ENCODE measurements at places on chromosomes 16 and 17. TPM values are rescaled to one million over a fixed set of nuclear protein-coding genes. Genes with fewer than 3 reads are reported as not detected.

DNA sequence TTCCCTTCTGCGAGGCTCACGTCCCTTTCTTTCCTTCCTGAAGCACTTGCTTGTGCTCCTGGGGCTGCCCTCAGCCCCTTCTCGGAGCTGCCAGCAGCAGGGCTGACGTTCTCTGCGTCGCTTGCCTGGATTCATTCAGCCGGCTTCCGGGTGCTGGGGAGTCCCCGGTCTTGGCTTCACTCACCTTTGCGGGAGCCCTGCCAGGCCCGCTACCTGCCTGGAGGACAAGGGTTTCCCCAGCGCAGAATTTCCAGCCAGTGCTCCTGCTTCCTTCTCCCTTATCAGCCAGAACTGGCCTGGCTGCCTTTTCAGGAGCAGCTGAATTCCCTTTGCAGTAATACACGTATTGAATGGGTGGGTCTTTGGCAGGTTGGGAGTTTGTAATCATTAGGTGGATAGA, 22.1 kb upstream of the IL17C start:
- no peak overlapping the region for H3K4me3 ChIP-seq
- H3K27me3 ChIP-seq = no peaks in the 10 kb centered on the region
- H3K36me3 ChIP-seq = peaks cover 2% of the 10 kb centered on the region
- DNase-seq = no peak
- H3K27ac ChIP-seq = no peak overlapping the region

The RCVRN gene
- total RNA-seq = 1.0 TPM

The CHD3 gene
- total RNA-seq = 73.1 TPM

The KCNH6 gene
- total RNA-seq = not detected

GRCh38 chr16:31502981-31503380, 5.2 kb downstream of the RUSF1 start:
- H3K27ac ChIP-seq = no peak overlapping the region
- no peak overlapping the region for H3K4me3 ChIP-seq
- no peaks in the 10 kb centered on the region for H3K27me3 ChIP-seq
- H3K4me1 ChIP-seq = no peaks in the 10 kb centered on the region

- no peak overlapping the region for H3K4me3 ChIP-seq
- peak; percentile 77 for DNase-seq
- no peaks in the 10 kb centered on the region for H3K4me1 ChIP-seq
- H3K27me3 ChIP-seq = no peaks in the 10 kb centered on the region
These were observed 7.3 kb upstream of the VEZF1 start for GRCh38 chr17:57995076-57995956.

DNA sequence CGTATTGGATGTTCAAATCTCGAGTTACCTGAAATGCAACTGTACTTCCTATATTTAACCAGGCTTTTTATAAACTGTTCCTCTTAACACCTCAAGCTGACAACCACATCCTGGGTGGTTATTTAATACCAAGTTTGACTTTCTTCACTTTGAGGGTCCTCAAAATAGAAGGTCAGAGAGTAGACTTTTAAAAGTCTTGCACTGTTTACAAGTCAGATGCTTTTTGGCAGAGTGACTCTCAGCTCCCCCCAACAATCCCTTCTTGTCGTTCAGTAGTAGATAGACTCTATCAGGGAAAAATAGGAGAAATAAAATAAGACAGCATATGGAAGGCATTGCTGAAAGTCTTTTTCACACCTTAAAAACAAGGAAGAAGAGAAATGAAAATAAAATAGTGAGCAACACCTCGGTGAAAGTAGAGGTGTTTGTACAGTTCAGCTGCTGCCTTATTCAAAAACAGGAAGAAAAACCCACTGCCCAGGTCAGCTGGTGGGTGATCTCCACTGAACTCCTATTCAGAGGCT, 650.4 kb downstream of the WWOX start:
- DNase-seq = no peak
- no peak overlapping the region for H3K27ac ChIP-seq
- no peaks in the 10 kb centered on the region for H3K36me3 ChIP-seq
- peaks cover 3% of the 10 kb centered on the region for H3K4me1 ChIP-seq

GRCh38 chr16:85101956-85102630, 10.2 kb downstream of the CIBAR2 start:
- no peak for DNase-seq
- H3K4me3 ChIP-seq = no peak overlapping the region
- no peaks in the 10 kb centered on the region for H3K4me1 ChIP-seq
- no peaks in the 10 kb centered on the region for H3K27me3 ChIP-seq
- no peak overlapping the region for H3K27ac ChIP-seq

The MYCBPAP gene
- 1.3 TPM for total RNA-seq

- no peak for DNase-seq
- no peaks in the 10 kb centered on the region for H3K27me3 ChIP-seq
- no peak overlapping the region for H3K4me3 ChIP-seq
- H3K27ac ChIP-seq = no peak overlapping the region
These were observed 3.1 kb upstream of the TRAP1 start for GRCh38 chr16:3720418-3720817.

The PLEKHG4 gene
- 2.5 TPM for total RNA-seq

GRCh38 chr16:3745751-3746355, 28.5 kb upstream of the TRAP1 start:
- H3K4me1 ChIP-seq = no peaks in the 10 kb centered on the region
- DNase-seq = peak; percentile 30
- H3K4me3 ChIP-seq = no peak overlapping the region

The CRHR1 gene
- not detected for total RNA-seq

GRCh38 chr16:55944377-55944802, 69.2 kb upstream of the CES5A start:
- no peak overlapping the region for H3K4me3 ChIP-seq
- no peaks in the 10 kb centered on the region for H3K4me1 ChIP-seq
- H3K27me3 ChIP-seq = no peaks in the 10 kb centered on the region
- H3K27ac ChIP-seq = no peak overlapping the region

GRCh38 chr17:80942423-80943345, 49.0 kb upstream of the CHMP6 start:
- peak; percentile 98 for DNase-seq
- H3K36me3 ChIP-seq = no peaks in the 10 kb centered on the region
- H3K4me3 ChIP-seq = no peak overlapping the region

- DNase-seq = no peak
- H3K27me3 ChIP-seq = no peaks in the 10 kb centered on the region
- no peaks in the 10 kb centered on the region for H3K4me1 ChIP-seq
- H3K36me3 ChIP-seq = no peaks in the 10 kb centered on the region
- no peak overlapping the region for H3K27ac ChIP-seq
These were observed 14.8 kb upstream of the PVALEF start for GRCh38 chr17:81150377-81151077.

GRCh38 chr17:54177606-54178308, 355.0 kb downstream of the KIF2B start:
- H3K27ac ChIP-seq = no peak overlapping the region
- H3K36me3 ChIP-seq = no peaks in the 10 kb centered on the region
- H3K4me1 ChIP-seq = no peaks in the 10 kb centered on the region
- DNase-seq = no peak
- H3K4me3 ChIP-seq = no peak overlapping the region

Measured in aorta (tissue), 5 donors.